Tongue (tissue), 3 donors: ENCODE measurements at places on chromosomes 2 and 18. TPM values are rescaled to one million over a fixed set of nuclear protein-coding genes. Genes with fewer than 3 reads are reported as not detected.

GRCh38 chr2:223050900-223051504, 988 bp upstream of the KCNE4 start:
- DNase-seq, result peak; percentile 38

DNA sequence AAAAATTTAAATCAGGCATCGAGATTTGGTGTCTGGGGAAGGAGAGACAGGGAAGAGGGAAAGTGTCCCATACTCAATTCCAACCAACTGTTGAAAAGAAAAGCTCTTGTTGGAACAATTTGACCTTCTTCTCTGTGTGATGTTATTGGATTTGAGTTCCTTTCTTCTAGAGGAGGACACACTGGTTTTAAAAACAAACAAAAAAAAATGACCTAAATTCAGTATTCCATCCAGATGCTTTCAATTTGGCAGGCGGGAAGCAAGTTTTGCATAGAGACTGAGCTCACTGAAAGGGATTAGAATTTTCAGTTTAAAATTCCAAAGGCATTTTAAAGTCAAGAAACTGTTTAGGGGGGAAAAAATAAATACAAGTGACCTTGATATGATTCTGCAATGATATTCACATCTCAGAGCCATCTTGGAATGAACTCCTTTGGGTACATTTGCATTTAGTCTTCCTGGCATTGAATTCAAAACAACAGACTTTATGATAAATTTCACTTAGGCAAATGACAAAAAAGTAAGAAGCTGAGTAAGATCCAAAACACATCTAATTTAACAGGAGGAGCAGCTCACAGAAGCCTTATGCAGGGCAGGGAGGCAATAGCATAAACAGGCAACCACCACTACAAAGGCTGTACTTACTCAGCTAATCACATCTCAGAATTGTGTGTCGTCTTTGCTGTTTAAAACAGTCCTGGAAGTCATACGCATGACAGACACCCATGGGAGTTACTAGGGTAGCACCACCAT, 126.8 kb downstream of the CDH20 start:
- DNase-seq, result peak; percentile 69

- no peak for DNase-seq
These were observed 240.9 kb downstream of the RNF152 start for GRCh38 chr18:61651880-61652268.

GRCh38 chr2:39159283-39159682, 38.4 kb upstream of the SOS1 start:
- no peak for DNase-seq

Gene COBLL1
- 27.1 TPM for total RNA-seq
